H9 (cell line): ENCODE measurements at places on chromosomes 4 and X.
A peak's percentile ranks its signal among the peaks of the same experiment; 100 is the strongest.

DNA sequence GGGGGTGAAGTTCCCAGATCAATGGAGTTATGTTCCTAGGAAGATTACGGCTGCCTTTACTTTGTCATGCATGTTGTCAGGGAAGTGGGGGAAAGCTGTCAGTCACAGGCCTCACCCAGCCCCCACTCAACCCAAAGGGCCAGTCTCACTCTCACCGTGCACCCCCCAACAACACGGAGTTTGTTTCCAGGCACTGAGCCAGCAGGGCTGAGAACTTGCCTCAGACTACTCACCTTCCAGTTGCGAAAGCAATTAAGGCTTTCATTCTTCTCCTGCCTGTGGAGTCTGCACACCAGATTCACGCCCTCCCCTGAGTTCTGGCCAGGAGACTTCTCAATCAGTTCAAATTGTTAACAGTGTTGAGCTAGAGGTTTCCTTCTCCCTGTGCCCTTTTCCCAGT is 114.3 kb downstream of the SH3BGRL start:
- DNase-seq, result no peak

DNA sequence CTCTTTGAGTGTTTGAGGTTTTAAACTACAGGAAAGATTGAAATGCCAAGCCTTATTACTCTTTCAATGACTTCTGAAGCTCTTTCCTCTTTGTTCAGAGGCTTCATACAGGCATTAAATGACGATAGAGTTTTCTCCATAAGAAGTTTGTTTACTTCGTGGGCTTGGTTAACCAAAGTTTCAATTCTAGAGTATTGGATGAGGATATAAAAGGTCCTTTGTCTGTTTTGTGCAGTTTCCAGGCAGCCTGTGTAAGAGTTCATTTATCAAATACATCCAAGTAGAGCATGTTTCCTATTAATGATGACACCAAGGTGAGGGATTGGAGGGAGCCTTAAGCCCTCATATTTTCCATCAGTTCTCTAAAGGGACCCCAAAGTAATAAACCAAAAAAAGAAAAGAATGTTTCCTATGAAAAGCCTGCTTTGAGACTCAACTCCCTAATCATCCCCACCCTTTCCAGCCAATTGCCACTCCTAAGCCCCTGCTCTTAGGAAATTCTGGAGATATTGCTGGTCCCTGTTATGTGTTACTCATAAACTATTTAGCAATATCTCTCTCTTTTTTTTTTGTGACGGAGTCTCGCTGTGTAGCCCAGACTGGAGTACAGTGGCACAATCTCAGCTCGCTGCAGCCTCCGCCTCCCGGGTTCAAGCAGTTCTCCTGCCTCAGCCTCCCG is 106.2 kb upstream of the IL13RA1 start:
- no peak for DNase-seq

DNA sequence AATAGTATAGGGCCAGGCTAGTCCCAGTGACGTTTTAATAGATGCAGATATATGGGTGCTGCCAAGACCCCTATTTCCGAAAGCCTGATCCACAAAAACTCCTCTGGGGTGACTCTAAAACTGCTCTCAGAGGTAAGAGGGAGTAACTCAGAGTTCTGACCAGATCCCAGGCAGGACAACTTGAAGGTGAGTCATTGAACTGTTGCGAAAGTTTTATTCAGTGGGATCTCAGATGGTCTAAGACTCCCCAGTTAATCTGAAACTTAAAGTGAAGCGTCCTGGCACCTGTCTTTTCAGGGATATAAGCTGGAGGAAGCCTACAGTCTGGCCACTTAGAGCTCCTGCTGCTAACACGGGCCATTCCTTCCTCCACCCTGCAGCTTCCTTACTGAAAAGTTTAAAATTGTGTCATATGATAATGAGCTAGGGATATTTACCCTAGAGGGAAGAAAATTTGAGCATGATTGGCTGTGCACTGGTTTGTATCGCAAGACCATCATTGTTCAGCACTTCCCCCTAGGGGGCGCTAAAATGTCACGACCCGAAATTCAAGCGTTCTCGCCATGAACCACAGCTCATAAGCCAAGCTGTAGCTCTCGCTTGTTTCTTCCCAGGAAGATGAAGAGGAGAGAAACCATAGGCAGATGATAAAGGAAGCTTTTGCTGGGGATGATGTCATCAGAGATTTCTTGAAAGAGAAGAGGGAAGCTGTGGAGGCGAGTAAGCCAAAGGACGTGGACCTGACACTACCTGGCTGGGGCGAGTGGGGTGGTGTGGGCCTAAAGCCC is 19.5 kb downstream of the UTP14A start:
- DNase-seq, result peak; percentile 64

DNA sequence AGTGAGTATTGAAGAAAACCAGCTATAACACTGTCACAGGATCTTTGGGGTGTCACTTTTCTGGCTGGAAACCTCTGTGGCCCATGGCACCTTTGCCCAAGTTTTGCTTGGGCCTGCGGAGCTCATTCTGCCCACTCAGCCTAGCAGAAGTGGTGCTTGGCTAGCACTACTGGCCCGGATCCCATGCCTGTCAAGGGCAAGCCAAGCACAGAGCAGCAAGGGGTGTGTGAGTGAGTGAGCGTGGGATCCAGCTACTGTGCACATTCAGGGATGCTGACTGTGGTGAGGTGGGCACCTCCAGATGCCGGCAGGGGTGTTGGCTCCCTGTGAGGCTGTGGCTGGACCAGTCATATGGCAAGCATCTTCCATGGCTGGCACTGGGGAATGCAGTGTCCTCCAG is 55.4 kb upstream of the RASGEF1B start:
- DNase-seq, result no peak
